HepG2 (cell line): ENCODE measurements at places on chromosomes 7 and 10. TPM values are rescaled to one million over a fixed set of nuclear protein-coding genes. Genes with fewer than 3 reads are reported as not detected.
A peak's percentile ranks its signal among the peaks of the same experiment; 100 is the strongest.

Gene IKZF1
- not detected in 2 replicates for total RNA-seq

DNA sequence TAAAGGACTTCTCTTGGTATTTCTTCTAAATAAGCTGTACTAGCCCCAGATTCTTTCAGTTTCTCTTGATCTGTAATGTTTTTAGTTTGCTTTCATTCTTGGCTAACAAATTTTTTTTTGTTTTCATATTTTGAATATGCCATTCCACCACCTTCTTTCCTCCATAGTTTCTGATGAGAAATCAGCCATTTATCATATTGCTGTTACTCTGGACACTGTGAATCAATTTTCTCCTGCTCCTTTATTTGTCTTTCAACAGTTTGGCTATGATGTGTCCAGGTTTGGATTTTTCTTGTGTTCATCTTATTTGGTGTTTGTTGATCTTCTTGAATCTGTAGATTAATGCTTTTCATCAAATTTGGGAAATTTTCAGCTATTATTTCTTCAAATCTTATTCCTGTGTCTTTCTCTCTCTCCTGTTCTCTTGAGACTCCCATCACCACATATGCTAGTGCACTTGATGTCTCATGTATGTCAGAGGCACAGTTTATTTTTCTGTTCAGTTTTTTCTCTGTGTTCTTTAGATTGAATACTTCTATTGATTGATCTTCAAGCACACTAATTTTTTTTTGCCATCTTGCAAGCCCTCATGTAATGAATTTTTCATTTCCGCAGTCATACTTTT is 15.0 kb downstream of the ELFN1 start:
- DNase-seq: no peak

Gene AHCYL2
- total RNA-seq: 9.5 and 12.9 TPM in 2 replicates

DNA sequence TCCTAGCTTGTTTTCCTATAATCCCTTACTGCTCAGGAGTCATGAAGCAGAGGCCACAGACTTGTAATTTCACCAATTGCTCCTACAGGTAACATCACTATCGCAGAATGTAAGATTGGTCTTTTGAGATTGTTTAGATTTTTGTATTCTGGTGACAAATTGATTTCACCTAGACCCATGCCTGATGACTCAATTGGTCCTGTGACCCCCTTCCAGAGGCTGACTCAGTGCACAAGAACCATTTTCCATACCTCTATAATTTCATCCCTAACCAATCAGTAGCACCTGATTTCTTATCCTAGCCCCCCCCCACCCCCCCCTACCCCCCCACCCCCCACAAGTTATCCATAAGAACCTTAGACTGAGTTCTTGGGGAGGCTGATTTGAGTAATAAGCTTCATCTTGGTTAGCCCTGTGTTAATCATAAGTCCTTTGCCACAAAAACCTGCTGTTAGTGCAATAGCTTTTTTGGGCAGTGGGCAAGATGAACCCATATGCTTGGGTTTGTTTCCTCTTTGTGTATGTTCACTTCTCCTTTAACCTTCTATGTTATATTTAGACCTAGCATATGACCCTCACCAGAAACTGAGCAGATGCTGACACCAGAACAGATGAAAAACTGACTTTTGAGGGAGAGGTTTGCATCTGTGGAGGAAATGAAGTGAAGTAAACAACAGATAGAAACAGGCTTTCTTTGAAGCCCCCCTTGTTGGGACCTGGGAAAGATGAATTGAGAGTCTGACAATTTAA is 187.1 kb downstream of the KIF20B start:
- DNase-seq: no peak

Gene CALHM2
- total RNA-seq: not detected in 2 replicates

DNA sequence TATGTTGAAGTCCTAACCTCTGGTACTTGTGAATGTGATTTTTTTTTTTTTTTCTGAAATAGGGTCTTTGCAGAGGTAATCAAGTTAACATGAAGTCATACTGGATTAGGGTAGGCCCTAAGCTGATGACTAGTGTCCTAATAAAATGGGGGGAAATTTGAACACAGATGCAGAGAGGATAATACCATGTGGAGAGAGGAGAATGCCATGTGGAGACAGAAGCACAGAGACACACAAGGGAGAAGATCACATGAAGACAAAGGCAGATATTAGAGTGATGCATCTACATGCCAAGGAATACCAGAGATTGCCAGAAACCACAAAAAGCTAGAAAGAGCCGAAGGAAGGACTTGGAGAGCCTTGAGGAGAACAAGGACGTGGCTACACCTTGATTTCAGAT is 28.5 kb upstream of the ARMC3 start:
- DNase-seq: no peak

DNA sequence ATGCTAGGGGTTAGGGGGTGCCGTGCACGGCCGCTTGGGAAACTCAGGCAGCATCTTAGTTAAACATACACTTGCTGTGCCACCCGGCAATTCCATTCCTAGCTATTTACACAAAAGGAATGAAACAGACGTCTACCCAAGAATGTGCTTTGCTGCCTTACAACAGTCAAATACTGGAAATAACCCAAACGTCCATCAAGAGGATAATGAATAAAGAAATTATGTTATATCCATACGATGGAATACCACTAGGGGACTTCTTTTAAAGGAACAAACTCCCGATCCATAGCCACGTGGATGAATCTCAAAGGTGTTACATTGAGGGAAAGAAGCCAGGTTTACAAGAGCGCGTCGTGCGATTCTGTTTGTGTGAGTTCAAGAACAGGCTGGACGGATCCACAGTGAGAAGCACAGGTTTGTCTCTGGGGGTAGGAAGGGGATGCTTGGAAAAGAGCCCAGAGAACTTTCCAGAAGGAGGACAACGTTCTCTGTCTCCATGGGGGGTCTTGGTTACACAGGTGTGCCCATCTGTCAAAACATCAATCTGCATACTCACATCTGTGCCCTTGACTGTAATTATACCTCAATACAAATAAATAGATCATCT is 41.8 kb downstream of the STK32C start:
- no peak for DNase-seq

DNA sequence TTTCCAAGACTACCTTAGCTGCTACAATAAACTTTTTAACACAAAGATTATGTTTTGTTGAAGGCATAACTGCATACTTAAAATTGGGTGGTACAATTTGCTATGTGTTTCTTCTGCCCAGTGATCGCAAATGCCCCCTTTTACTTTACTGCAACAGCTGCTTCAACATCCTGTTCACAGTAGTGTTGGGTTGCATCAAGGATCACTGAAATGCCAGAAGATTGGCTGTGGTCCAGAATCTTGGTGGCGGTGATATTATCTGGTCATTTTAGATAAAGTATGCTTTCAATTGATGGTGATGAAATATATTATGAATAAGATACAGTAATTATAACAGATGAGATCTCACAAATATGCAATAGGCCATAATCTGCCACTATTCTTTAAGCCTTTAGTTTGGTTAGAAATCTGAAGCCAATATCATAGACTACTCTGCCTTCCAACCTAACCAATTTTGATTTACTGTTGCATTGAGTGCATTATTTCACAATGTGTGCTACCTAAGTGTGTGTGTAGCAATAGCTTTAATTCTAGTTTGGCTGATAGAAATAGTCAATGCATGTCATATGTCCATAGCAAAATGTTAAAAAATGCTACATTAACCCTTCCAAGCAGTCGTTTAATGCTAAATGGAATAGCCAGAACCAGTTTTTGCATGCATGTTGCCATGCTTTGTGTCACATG is 29.8 kb upstream of the ING3 start:
- no peak for DNase-seq

GRCh38 chr10:103519798-103520197 is 26.3 kb downstream of the NEURL1 start:
- no peak for DNase-seq

Gene OR6V1
- not detected in 2 replicates for total RNA-seq

Gene ANKRD7
- not detected in 2 replicates for total RNA-seq

Gene NDUFB2
- total RNA-seq: 221 and 276 TPM in 2 replicates

DNA sequence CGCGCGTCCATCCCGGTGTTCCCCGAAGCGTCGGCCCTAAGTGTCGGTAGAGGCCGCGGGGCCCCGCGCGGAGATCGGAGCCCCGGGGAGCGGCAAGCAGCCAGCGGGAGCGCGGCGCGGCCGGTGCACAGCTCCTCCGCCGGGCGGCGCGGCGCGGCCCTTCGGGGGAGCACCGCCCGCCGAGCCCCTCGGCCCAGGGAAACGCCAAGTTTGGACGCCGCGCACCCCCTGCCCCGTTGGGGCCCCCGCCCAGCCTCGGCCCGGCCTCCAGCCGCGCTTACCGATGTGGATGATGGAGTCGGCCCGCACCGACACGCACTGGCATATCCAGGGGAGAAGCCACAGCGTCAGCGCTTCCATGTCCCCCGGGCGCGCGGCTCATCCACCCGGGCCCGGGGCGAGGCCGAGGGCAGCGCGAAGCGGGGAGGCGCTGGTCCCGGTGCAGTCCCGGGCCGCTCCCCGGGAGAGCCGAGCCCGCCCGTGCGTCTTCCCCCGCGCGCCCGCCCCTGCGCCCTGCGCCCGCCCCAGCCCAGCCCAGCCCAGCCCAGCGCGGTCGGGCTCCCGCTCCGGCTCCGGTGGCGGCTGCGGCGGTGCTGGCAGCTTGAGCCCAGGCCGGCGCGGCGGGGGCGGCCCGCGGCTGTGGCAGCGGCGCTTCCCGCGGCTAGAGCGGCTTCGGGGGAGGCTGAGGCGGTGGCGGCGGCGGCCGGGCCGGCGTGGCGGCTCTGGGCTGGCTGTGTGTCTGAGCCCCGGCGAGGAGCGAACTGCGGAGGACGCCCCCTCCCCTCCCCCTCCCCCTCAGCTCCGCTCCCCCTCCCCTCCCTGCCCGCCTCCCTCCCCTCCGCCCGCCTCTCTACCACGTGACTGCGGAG is at the start of gene GRID1:
Gene GRID1 (minus strand): TSS at position 763 of the 869 bp plus-strand sequence.
- no peak for DNase-seq

Gene MMRN2
- total RNA-seq: 0.04 TPM in 1 of 2 replicates, not detected in the other

DNA sequence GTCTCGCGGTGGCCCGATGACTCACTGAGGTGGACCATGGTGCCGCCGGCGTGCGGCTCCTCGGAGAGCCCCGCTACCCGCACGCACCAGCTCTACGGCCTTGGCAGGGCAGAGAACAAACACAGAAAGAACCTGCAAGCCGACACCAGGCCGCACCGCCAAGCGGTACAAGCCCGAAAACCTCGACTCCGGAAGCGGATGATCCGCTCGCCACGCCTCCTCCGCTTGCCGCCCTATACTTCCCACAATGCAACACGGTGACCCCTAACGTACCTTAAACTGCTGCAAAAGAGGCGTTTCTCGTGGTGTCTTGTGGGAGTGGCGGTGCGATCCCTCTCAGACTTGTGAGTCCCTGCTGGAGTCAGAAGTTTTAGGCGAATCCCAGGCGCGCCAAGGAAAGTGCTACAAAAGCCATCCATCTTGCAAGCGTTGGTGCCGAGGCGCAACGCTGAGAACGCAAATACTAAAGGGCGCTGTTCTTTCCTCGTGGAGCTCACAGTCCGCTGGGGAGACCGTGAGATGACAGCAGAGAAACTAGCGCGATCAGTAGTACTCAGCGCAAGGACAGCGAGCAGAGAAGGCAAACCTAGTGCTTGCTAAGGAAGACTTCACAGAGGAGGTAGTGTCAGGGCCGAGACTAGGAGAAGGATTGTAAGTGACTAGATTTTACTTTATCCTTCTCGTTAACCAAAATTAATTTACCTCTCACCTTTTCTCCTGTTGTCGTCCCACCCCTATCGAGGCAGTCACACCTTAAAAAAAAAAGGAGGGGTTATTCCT is at the start of gene MRPS16:
Gene MRPS16 (minus strand): TSS at position 200 of the 780 bp plus-strand sequence. CDS start 162 bp downstream, at position 38.
- peak; percentile 95 for DNase-seq

- peak; percentile 13 for DNase-seq
Observed at GRCh38 chr10:102770792-102771191, 27.0 kb downstream of the WBP1L start.

Gene BICC1
- total RNA-seq: 0.15 and 0.18 TPM in 2 replicates

Gene ARHGAP22
- 0.38 TPM in 1 of 2 replicates, not detected in the other for total RNA-seq

DNA sequence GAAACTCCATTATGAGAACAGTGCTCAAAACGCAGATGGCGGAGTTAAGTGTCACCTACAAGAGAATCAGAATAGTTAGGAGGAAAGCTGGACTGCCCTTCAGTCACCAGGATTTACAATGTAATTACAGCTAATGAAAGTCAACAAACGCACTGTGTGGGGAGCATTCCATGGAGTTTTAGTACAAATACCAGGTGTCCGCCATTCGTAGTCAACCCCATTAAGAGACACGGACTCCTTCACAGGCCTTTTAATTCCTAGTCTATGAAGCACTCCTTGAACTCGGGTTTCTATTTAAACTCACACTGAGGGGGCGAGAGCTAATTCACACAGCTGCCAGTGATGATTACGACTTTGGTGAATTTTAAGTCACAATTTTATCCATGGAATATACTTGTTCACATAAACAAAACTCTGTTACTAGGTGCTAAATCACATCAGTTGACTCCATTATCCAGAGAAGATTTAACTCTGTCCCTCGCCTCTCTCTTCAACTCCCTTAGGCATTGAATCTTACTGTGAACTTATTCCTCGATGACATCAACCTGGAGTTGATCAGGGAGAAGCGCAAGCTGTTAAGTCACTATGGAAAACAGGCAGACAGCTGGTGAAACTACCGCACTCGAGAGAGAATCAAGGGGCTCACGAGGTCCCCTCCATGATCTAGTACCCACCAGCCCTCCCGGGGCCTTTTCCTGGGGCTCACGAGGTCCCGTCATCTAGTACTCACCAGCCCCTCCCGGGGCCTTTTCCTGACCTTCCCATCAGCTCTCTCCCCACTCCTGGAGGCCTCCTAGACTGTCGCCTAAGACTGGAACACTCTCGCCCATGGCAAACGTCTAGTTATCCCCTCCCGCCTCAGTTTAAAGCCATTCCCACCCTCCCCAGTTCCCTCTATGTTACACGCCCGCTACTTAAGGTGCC is 1.5 kb downstream of the ZFAND2A start:
- peak; percentile 42 for DNase-seq

- DNase-seq: no peak
Observed at GRCh38 chr10:110843031-110843430, 28.7 kb upstream of the PDCD4 start.

- DNase-seq: no peak
Observed at GRCh38 chr7:157877298-157878090, 540.7 kb downstream of the DNAJB6 start.
